ENCODE measurements at places on chromosomes 6 and 20. TPM values are rescaled to one million over a fixed set of nuclear protein-coding genes. Genes with fewer than 3 reads are reported as not detected.

DNA sequence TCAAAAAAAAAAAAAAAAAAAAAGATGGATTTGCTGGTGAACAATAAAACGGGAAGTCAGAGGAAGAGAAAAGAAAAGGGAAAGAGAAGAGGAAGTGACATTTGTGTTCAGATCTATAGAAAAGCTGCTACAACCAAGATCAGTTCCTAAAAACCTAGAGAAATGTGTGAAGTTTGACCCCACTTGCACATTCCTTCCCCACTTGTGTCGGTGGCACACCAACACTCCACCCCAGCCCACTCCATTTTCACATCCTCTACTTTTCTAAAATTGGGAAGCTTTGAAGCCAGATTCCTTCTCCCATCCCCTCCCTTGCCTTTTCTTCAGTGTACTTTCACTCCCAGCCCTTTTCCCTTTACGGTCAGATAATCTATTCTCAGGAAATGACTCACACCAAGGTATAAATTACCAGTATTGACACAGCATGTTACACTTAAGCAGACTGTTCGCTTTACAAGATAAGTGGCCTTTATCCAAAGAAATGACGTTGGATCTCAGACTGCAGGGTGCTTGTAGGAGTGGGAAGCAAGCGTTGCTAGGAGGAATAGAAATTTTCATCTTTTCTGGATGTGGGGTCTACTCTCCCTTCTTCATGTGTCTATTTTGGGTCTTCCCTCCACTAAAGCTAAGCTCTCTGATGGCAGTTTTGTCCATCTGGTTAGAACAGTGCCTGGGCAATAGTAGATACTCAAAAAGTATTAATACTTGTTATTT lies 92.5 kb upstream of the ADGRF1 start:
- peaks cover 29% of the 10 kb centered on the region for H3K4me1 ChIP-seq
- no peak overlapping the region for H3K4me3 ChIP-seq
- no peaks in the 10 kb centered on the region for H3K27me3 ChIP-seq
- H3K27ac ChIP-seq = no peak overlapping the region

DNA sequence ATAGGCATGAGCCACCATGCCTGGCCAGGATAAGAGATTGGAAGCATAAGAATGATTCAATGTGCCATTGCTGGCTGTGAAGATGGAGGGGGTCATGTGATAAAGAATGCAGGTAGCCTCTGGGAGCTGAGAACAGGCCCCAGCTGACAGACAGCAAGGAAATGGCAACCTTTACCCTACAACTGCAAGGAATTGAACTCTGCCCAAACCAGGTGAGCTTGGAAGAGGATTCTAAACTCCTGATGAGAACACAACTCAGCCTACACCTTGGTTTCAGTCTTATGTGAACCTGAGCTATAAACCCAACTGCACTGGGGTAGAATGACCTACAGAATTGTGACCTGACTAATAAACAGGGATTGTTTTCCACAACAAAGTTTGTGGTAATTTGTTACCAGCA lies 82.0 kb upstream of the AKIRIN2 start:
- H3K27me3 ChIP-seq = no peaks in the 10 kb centered on the region
- no peak for DNase-seq
- no peak overlapping the region for H3K27ac ChIP-seq
- no peaks in the 10 kb centered on the region for H3K36me3 ChIP-seq

DNA sequence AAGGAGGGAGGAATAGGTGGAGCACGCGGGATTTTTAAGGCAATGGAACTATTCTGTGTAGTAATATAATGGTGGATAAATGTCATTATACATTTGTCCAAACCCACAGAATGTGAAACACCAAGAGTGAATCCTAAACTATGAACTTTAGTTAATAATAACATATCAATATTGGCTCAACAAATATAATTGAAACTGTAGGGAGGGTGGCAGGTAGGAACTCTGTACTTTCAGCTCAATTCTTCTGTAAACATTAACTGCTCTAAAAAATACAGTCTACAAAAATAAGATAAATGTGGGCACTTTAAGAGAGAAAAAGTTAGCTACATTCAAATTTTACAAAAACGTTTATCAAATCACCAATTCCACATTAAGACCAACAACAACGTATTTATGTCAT lies 136.7 kb upstream of the RUNX2 start:
- DNase-seq = no peak
- H3K36me3 ChIP-seq = no peaks in the 10 kb centered on the region
- H3K27ac ChIP-seq = no peak overlapping the region
- H3K4me1 ChIP-seq = no peaks in the 10 kb centered on the region
- H3K27me3 ChIP-seq = no peaks in the 10 kb centered on the region
- H3K4me3 ChIP-seq = no peak overlapping the region

DNA sequence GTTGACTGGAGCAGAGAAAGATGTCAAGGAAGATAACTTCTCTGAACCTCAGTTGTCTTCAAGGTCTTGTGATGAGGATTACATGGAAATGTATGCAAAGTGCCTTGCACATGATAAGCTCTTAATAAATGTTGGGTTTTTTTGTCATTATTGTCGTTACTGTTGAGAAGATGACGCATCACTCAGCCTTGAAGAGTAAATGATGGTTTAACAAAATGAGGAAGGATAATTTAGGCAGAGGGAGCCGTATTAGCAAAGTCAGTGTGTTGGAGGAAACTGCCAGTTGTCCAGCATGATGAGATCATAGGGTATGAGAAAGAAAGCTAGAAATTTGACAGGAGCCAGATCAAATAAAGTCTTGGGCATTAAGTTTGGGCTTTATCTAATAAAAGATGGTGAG lies 8.8 kb upstream of the SUPT3H start:
- DNase-seq = no peak
- no peak overlapping the region for H3K4me3 ChIP-seq
- H3K36me3 ChIP-seq = no peaks in the 10 kb centered on the region
- H3K27ac ChIP-seq = no peak overlapping the region
- no peaks in the 10 kb centered on the region for H3K4me1 ChIP-seq

- H3K4me3 ChIP-seq = no peak overlapping the region
- DNase-seq = no peak
- no peak overlapping the region for H3K27ac ChIP-seq
- H3K36me3 ChIP-seq = no peaks in the 10 kb centered on the region
Observed at GRCh38 chr20:59790346-59790745, 143.1 kb downstream of the SYCP2 start.

DNA sequence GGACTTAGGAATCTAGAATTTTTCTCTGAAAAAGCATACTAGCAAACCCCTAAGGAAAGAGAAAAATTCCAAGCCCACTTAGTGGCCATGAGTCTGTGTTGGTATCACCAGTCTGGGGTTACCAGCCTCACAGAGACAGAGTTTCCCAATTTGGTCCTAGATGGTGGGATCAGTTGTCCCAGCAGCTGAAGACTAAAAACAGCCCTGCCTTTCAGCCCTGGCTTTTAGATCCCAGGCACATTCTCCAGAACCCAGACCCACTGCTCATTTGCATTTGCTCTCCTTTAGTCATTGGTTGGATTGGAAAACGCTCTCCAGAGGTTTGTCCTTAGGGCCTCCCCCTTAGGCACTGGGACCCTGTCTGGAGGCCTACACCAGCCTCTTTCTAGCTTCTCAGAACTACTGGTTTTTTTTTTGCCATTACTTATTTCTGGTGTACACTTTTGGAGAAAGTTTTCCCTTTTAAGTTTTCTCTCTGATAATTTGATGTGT lies 39.1 kb upstream of the FOXO3 start:
- H3K4me1 ChIP-seq = no peaks in the 10 kb centered on the region
- no peaks in the 10 kb centered on the region for H3K36me3 ChIP-seq
- H3K4me3 ChIP-seq = no peak overlapping the region
- no peak for DNase-seq
- no peak overlapping the region for H3K27ac ChIP-seq

- no peak overlapping the region for H3K27ac ChIP-seq
- H3K4me1 ChIP-seq = no peaks in the 10 kb centered on the region
- H3K27me3 ChIP-seq = no peaks in the 10 kb centered on the region
- no peaks in the 10 kb centered on the region for H3K36me3 ChIP-seq
- no peak for DNase-seq
- no peak overlapping the region for H3K4me3 ChIP-seq
Observed at GRCh38 chr20:54633374-54634355, 158.3 kb downstream of the DOK5 start.

DNA sequence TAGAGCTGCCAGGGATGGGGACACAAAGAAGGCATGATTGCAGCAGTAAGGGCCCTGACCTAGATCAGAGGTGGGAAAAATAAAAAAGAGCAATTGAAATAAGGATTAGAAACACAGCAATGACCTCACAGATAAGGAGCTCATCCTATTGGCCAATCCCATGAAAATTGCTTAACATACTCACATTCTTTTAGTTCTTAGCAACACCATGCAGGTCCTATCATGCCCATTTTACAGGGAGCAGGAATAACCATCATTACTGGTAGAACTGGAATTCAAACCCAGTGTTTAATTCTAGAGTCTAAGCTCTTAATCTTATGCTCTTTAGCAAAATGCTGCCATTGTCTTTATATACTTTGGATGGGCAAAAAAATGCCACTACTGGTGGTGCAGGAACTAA lies 267.7 kb downstream of the RNF144B start:
- no peak overlapping the region for H3K27ac ChIP-seq
- no peak overlapping the region for H3K4me3 ChIP-seq
- no peaks in the 10 kb centered on the region for H3K36me3 ChIP-seq
- no peaks in the 10 kb centered on the region for H3K27me3 ChIP-seq
- DNase-seq = no peak
- no peaks in the 10 kb centered on the region for H3K4me1 ChIP-seq

DNA sequence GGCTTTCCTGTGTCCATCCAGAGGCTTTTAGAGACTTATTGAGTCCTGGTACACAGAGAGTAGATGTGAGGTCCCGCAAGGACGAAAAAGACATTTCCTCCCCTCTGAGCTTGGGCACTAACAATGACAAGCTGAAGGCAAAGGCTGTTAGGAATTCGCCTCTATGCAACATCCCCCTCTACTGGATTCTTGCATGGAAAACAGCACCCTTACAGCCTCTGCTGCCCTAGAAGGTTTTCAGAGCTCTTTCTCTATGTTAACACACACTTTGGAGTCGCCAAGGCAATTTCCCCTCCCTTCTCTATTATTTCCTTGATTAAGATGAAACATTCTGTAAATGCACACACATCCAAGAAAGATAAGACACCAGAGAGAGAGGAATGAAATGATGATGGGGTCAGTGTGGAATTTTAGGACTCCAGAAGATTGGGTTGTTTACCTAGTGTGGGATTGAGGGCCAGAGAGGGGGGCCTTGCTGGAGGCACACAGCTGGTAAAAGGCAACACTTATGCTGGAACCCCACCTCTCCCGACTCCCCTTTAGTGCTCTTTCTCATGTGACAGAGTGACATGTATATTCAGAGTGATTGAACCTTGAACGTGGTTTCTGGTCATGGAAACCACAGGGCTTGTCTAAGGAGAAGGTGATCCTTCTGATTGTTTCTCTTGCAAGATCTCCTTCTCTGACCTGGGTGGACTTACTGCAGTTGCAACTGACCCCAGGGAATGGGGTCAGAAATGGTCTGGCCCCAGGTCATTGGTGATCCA lies 300.7 kb downstream of the CLIC5 start:
- H3K4me1 ChIP-seq = no peaks in the 10 kb centered on the region
- H3K4me3 ChIP-seq = no peak overlapping the region
- no peaks in the 10 kb centered on the region for H3K27me3 ChIP-seq
- peak; percentile 47 for DNase-seq

- peak; percentile 57 for DNase-seq
- no peaks in the 10 kb centered on the region for H3K27me3 ChIP-seq
Observed at GRCh38 chr20:17617212-17617867, 47.5 kb downstream of the DSTN start.

GRCh38 chr6:44277763-44278162 lies 7.5 kb downstream of the TMEM151B start:
- no peak overlapping the region for H3K4me3 ChIP-seq
- H3K4me1 ChIP-seq = peaks cover 12% of the 10 kb centered on the region
- H3K27ac ChIP-seq = no peak overlapping the region
- no peak for DNase-seq

- peaks cover 5% of the 10 kb centered on the region for H3K36me3 ChIP-seq
- H3K4me3 ChIP-seq = no peak overlapping the region
- DNase-seq = no peak
- H3K27me3 ChIP-seq = no peaks in the 10 kb centered on the region
- peaks cover 59% of the 10 kb centered on the region for H3K4me1 ChIP-seq
- peak overlapping the region; percentile 58 for H3K27ac ChIP-seq
Observed at GRCh38 chr20:45320948-45321595, 13.0 kb upstream of the MATN4 start.

GRCh38 chr6:125356884-125357283 lies 55.1 kb upstream of the HDDC2 start:
- no peak for DNase-seq
- no peaks in the 10 kb centered on the region for H3K36me3 ChIP-seq
- no peaks in the 10 kb centered on the region for H3K4me1 ChIP-seq

DNA sequence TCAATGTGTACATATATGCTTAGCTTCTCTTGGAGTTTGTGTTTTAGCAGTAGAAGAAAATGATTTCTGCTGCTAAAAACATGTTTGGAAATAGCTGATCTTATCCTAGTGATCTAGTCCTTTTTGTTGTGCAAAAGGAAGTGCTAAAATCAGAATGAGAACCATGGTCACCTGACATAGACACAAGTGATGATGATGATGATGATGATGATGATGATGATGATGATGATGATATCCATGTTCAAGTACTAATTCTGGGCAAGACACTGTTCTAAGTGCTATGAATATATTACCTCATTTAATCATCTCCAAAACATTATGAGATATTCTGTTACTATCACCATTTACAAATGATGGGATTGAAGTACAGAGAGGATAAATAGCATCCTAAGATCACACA lies 79.8 kb downstream of the ANKEF1 start:
- peaks cover 25% of the 10 kb centered on the region for H3K4me1 ChIP-seq
- no peak overlapping the region for H3K4me3 ChIP-seq
- H3K27me3 ChIP-seq = no peaks in the 10 kb centered on the region
- H3K27ac ChIP-seq = no peak overlapping the region
- DNase-seq = no peak

DNA sequence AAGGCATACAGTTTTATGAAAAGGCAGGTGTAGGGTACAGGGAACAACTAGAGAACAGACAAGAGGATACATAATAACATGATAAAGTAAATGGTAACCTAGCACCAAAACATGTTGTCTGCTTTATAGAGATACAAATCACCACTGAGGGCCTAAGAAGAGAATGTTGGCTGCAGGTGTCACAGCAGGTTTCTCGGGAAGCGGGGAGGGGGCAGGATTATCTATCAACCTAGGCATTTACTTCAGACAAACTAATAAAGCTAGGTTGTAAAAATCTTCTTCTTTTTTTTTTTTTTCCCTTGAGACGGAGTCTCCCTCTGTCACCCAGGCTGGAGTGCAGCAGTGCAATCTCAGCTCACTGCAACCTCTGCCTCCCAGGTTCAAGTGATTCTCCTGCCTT lies 22.7 kb downstream of the PIM1 start:
- DNase-seq = no peak
- no peak overlapping the region for H3K4me3 ChIP-seq

DNA sequence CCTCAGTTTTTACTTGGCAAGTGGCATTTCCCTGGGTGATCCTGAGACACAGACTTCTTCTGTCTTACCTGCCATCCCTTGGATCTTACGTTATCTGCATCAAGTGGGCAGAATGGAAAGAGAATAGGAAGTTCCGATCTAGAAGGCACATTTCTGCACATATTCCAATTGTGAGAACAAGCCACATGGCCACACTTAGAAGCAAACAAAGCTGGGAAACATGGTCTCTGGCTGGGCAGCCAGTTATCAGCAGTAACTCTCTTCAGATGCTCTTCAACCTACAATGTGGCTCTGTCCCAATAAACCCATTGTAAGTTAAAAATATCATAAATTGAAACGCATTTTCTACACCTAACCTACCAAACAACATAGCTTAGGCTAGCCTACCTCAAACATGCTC lies 67.3 kb upstream of the CCN6 start:
- H3K27me3 ChIP-seq = no peaks in the 10 kb centered on the region
- no peak for DNase-seq
- H3K4me1 ChIP-seq = peaks cover 5% of the 10 kb centered on the region
- H3K27ac ChIP-seq = no peak overlapping the region
- H3K36me3 ChIP-seq = no peaks in the 10 kb centered on the region

Gene PGC
- 91.1 TPM for total RNA-seq

Gene RFX6
- 1.6 TPM for total RNA-seq

Gene TFAP2D
- not detected for total RNA-seq

Gene ZSCAN26
- total RNA-seq = 8.2 TPM

Gene TMEM244
- not detected for total RNA-seq

All from body of pancreas (tissue), 4 donors.